ENCODE measurements at places on chromosomes 1 and 21. TPM values are rescaled to one million over a fixed set of nuclear protein-coding genes. Genes with fewer than 3 reads are reported as not detected.

The HAPLN2 gene
- total RNA-seq, result 8.3 TPM

The ANGPTL3 gene
- not detected for total RNA-seq

The AMY1B gene
- total RNA-seq, result not detected

The NCSTN gene
- total RNA-seq, result 60.6 TPM

The MRPS15 gene
- 23.3 TPM for total RNA-seq

The VWA1 gene
- total RNA-seq, result 261 TPM

The PLA2G2A gene
- total RNA-seq, result 454 TPM

The SWT1 gene
- total RNA-seq, result 16.0 TPM

The ATXN7L2 gene
- 6.5 TPM for total RNA-seq

The COL18A1 gene
- 224 TPM for total RNA-seq

The HCRTR1 gene
- not detected for total RNA-seq

The SPRR1B gene
- total RNA-seq, result not detected

The WDR47 gene
- total RNA-seq, result 17.1 TPM

The NBPF14 gene
- 22.0 TPM for total RNA-seq

DNA sequence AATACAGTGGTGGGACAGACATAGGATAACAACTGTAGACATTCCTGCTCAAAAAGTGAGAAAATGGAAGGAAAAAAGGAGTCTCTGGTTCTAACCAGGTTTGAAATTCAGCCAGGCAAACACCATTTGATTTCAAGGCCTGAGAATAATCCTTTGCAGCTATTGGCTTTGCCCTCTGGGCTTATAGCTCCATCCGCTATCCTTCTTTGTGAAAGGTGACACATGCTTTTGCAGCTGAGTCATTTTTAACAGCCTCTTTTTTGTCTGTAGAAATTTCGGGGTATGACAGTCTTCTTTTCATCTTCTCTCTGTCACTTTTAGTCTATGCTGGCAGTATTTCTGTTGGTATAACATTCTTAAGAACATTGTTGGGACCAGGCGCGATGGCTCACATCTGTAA lies 16.2 kb downstream of the SDHC start:
- DNase-seq, result no peak

- DNase-seq, result no peak
These were observed 7.3 kb downstream of the TMEM35B start for GRCh38 chr1:34977858-34978257.

- DNase-seq, result no peak
These were observed 393.1 kb downstream of the BRINP3 start for GRCh38 chr1:190084552-190084951.

GRCh38 chr1:6271554-6271953 lies 10.7 kb upstream of the GPR153 start:
- no peak for DNase-seq

GRCh38 chr1:42319128-42319851 lies 15.7 kb downstream of the FOXJ3 start:
- DNase-seq, result no peak

DNA sequence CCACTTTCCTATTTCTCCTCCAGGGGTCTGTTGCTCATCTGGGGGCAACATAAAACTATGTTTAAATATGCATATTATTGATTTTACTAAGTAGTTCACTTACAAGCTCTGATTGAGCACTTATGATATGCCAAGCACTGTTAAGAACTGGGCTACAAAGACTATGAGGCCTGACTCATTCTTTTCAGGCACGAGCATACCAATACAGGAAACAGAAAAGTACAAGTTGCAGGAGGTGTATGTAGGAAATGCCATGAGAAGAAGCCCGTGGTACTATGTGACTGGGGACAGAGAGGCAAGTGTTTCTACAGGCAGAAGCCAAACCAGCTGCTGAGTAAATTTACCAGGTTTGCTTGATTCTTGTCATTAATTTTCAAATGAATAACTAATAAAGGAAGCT lies 120.4 kb upstream of the PTGFR start:
- DNase-seq, result no peak

DNA sequence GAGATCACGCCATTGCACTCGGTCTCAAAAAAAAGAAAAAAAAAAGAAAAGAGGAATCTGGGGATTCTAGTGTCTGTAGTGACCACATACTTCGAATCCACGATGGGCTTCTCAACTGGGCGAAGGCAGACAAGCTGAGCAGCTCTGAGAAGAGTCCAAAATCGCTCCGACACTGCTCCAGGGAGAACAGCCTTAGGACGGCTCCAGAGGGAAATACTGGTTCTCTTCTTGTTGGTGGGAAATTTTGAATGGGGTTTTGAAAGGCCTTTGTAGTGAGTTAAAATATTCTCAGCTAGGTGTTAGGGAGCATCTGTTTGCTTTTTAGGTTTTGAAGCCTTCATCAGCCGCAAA lies 18.3 kb upstream of the HJV start:
- DNase-seq, result no peak

DNA sequence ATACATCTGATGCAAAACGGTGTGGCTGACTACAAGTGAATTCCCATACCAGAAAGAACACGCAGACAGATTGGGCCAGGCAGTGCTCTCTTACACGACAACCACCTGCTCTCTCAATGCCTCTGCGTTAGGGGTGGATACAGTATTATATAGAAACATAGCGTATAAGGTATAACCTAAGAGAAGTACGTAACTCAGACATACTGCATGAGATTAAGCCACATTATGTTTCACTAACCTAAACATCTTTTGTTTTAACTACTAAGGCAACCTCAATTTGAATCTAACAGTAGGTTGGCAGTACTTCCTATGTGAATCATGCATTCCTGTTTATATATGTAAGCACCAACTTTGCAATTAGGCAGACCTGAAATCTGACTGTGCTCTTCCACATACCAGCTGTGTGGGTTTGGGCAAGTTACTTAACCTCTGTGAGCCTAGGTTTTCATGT lies 58.1 kb upstream of the COA6 start:
- DNase-seq, result no peak

DNA sequence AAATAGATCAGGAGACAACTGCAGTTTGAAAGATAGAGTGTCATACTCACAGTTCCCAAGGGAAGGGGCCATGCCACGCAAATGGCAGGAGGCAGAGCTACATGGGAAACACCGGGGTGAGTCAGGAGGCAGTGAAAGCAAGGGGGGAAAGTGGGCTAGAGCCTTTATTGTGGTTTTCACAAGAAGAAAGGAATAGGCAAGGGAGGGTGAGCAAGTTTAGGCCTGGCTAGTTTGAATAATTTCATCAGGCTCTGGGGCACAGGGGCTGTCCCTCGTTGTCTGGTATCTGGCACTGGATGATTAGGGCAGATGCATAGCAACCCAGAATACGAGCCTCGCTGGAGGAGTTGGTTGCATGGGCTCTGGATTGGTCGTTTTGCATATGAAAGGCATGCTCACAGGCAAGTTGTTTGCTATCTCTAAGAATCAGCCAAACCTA lies 17.0 kb upstream of the ITLN2 start:
- DNase-seq, result no peak

- DNase-seq, result no peak
These were observed 30.5 kb downstream of the TMCC2 start for GRCh38 chr1:205258261-205258691.

DNA sequence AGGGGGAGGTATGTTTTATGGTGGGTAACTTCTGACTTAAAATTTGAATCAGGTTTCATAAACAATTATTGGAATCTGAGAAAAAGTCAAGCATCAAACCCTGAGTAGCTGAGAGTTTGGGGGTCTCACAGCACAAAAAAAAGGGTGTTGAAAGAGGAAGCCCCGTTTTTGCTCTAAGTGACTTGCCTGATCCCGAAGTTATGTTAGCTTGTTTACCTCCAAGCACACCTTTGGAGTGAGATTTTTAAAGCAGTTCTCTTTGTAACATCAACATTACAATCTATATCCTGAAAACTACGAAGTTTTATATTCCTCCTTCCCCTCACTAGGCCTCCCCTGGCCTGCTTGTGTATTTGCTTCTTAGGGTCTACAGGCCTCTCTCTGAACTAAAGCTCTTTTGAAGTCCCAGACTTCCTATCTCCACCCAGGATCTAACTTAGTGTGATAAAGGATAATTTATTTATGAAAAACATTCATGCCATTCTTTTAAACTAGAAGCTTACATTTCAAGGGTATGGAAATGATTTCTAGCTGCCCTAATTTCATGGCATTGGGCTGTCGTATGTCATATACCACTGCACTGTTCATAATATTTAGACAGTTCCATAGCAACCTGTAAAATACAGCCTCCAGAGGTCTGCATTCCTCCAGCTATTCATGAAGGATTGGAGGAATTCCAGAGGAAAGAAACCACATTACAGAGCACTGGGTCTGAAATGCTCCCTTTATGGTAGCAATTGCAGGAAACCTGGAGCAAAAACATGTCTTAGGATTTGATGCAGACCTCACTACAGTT lies 36.1 kb upstream of the RGS1 start:
- no peak for DNase-seq

DNA sequence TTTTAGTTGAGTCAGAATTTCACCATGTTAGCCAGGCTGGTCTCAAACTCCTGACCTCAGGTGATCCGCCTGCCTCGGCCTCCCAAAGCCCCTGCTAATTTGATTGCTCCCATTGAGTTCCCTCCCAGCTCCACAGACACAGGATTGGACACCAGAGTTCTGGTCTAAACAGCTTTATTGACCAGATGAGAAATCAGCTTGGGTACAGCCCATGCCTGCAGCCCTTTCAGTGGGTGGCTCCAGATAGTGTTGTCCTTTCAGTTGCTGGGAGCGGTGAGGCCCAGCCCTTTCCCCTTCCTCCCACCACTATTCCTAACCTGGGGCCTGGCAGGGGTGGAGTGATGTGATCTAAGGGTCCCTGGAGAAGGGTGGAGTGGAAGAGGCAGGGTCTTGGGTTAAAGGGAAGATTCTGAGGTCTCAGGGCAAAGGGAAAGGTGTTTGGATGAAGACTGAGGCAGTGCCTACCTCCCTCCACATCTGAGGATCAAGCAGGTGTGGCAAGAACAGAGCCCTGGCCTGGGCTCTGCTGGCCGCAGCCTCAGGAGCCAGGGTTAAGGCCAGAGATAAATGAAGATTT lies 14.5 kb upstream of the PHLDA3 start:
- DNase-seq, result no peak

DNA sequence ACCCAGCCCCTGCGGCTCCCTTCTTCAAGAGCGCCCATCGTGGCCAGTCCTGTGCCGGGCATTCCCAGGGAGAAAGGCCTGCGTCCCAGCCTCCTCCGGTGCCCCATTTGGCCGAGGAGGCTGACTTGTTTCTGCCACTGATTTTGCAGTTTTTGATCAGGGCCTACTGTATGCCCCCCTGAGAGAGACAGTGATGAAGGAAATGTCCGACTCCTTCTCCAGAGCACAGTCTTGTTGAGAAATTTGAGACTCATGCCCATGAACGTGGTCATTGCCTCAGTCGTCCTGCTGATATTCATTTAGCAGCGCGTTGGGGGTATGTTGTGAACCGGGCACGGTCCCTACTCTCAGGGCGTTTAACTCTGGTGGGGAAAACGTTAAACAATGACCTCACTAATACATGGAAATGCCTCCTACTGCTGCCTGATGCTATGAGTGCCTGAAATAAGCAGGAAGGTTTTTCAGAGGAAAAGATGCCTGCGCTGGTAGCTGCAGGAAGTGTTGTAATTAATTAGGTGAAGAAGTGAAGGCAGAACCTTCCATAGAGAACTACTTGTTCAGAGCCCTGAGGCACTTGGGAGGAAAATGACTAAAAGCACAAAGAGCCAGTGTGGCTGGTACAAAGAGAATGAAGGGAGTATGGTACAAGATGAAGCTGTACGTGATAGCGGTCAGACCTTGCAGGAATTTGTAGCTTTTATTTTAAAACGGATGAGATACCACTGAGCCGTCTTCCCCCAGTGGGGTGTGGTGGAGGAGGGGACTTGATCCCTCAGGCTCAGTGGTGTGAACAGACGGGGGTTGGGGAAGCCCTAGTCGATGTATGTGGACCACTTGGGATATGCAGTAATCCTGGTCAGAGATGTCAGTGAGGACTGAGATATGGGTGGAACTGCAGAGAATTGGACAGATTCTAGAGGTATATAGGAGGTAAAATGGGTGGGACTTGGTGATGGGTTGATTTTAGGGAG lies 730 bp downstream of the ZCCHC17 start:
- no peak for DNase-seq

DNA sequence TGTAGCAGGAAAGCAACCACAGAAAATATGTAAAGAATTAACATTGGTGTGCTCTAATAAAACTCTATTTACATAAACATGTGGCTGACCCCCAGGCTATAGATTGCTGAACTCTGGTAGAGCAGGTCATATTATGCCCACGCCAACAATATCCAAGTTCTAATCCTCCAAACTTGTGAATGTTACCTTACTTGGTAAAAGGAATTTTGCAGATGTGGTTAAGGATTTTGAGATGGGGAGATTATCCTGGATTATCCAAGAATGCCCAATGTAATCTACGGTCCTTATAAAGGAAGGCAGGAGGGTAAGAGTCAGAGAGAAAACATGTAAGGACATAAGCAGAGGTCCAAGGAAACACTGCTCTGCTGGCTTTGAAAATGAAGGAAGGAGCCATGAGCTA lies 201.0 kb downstream of the USH2A start:
- no peak for DNase-seq

GRCh38 chr1:166377896-166378295 lies 211.1 kb upstream of the FAM78B start:
- no peak for DNase-seq

GRCh38 chr21:8992731-8993174 lies 1528.6 kb upstream of the TPTE start:
- DNase-seq, result no peak

GRCh38 chr1:173715538-173715844 lies 710 bp downstream of the KLHL20 start:
- no peak for DNase-seq

DNA sequence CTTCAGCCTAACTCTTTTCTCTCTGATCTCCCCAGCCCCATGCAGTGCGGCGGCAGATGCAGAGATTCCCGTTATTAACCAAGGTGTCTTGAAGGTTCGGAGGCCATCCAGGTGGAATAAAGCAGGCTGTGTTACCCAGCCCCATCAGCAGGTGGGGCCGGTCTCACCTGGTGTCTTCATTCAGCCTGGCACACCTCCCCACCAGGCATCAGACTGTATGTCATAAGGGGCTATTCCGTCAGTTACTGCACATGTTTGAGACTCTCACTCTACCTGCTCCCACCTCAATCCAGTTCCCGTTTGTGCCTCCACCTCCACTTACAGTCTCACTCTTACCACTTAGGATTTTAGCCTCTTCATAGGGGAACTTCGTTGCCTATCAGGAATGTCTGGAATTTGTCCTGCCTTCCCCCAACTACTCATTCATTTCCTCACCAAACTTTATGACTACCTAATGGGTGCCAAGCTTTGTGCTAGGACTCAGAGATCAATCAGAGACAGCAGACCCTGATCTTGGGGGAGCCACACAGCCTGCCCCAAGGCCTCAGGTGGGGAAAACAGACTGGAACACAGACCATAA lies 170.2 kb downstream of the PLPP3 start:
- DNase-seq, result no peak

DNA sequence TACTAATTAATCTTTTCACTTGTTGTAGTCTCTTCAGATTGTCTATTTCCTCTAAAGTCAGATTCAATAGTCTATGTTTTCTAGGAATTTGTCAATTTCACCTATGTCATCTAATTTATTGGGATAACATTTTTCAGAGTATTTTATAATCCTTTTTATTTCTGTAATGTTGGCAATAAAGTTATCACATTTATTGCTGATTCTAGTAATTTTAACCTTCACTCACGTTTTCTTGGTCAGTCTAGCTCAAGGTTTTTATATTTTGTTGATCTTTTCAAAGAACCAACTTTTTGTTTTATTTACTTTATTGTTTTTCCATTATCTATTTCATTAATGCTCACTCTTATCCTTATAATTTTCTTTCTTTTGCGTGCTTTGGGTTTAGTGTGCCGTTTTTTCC lies 97.9 kb upstream of the GNG12 start:
- DNase-seq, result no peak
